ENCODE measurements at places on chromosomes 5 and 9.

DNA sequence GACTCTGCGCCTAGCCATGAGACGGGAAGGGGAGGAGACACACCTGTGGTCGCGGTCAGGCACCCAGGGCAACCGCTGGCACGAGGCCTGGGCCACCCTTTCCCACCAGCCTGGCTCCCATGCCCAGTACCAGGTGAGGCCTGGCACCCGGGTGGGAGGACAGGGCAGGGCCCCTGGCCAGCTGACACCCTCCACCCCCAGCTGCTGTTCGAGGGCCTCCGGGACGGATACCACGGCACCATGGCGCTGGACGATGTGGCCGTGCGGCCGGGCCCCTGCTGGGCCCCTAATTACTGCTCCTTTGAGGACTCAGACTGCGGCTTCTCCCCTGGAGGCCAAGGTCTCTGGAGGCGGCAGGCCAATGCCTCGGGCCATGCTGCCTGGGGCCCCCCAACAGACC is 5.0 kb downstream of the MAMDC4 start:
- no peak for DNase-seq

GRCh38 chr5:116731432-116731831 is 156.8 kb upstream of the SEMA6A start:
- DNase-seq, result no peak

DNA sequence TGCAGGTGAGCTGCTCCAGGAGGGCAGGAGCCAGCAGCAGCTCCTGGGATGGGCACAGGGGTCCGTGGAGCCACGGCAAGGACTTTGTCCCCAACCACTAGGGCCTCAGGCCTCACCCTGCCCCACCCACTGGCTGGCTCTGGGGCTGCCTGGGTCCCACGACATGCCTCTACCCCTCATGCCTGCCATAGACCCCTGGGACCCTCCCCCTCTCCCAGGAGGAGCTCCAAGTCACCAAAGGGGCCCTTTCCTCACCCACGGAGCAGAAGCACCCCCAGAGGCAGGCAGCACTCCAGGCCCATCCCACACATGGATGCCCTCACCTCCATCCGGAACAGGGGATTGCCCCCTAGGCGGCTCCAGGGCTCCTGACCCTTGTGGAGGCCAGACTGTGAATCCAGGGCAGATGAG is 6.5 kb downstream of the ABCA2 start:
- DNase-seq, result no peak

DNA sequence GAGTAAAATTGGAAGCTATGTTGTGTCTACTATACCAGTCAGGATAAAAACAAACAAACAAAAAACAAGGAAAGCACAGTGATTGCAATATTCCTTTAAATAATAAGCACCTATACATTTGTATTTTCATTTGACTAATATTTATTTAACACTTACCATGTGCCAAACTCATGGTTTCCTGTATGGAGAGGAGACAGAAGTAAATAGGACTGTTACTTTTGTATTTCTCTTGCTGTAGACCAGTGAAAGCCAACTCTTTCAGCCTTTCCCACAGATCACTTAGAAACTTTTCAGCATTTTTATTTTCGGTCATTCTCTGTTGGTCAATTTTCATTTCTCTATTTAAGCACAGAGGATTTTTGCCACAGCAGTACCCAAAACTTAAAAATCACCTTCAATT is 4.5 kb downstream of the CMYA5 start:
- DNase-seq, result no peak

- DNase-seq, result no peak
These were observed 624.5 kb downstream of the RAB3C start for GRCh38 chr5:59207401-59207800.

GRCh38 chr9:22817181-22817580 is 370.6 kb downstream of the DMRTA1 start:
- no peak for DNase-seq

- no peak for DNase-seq
These were observed 17.8 kb upstream of the GLIS3 start for GRCh38 chr9:4317681-4318080.

All from NCI-H460 (cell line).